Cardiac ventricle fibroblast (primary cell): ENCODE measurements at places on chromosomes 7 and 10. TPM values are rescaled to one million over a fixed set of nuclear protein-coding genes. Genes with fewer than 3 reads are reported as not detected.

OTUD1 gene
- total RNA-seq = 5.7 and 6.9 TPM in 2 replicates

AGBL3 gene
- total RNA-seq = 1.1 and 7.0 TPM in 2 replicates

KCNMA1 gene
- 3.3 and 4.5 TPM in 2 replicates for total RNA-seq

TLX1 gene
- total RNA-seq = not detected in 2 replicates

ADCY1 gene
- 0.69 and 0.83 TPM in 2 replicates for total RNA-seq

TBC1D12 gene
- total RNA-seq = 7.6 and 8.9 TPM in 2 replicates
